Activated CD4-positive, alpha-beta T cell treated with anti-CD3 and anti-CD28 coated beads, Interleukin-2, amount 10 ng/mL, durations not matched to agents 7 days and 5 days (primary cell): ENCODE measurements at places on chromosomes 16 and 17. TPM values are rescaled to one million over a fixed set of nuclear protein-coding genes. Genes with fewer than 3 reads are reported as not detected.

ATP1B2 gene
- 0.08 TPM for total RNA-seq

CAPNS2 gene
- total RNA-seq = not detected

HEATR9 gene
- 0.17 TPM for total RNA-seq

CHRNB1 gene
- 19.2 TPM for total RNA-seq

SLC5A2 gene
- not detected for total RNA-seq

KRT33A gene
- not detected for total RNA-seq

CD300E gene
- total RNA-seq = not detected

PRDM7 gene
- total RNA-seq = not detected

OSGIN1 gene
- 0.77 TPM for total RNA-seq

MYLK3 gene
- total RNA-seq = 0.02 TPM

LRRC36 gene
- not detected for total RNA-seq

C17orf50 gene
- not detected for total RNA-seq

NXPH3 gene
- total RNA-seq = not detected

KRTAP2-1 gene
- total RNA-seq = not detected

MMP2 gene
- not detected for total RNA-seq

CCDC154 gene
- total RNA-seq = 1.9 TPM

KRTAP2-3 gene
- not detected for total RNA-seq

SEPTIN1 gene
- 383 TPM for total RNA-seq

CSH2 gene
- not detected for total RNA-seq

IKZF3 gene
- 39.8 TPM for total RNA-seq

TSPAN10 gene
- 0.89 TPM for total RNA-seq

DHRS11 gene
- 4.8 TPM for total RNA-seq

RASL10B gene
- total RNA-seq = 0.37 TPM

KRTAP16-1 gene
- not detected for total RNA-seq

B3GNT9 gene
- 7.2 TPM for total RNA-seq

DLG4 gene
- total RNA-seq = 9.5 TPM

WDR81 gene
- total RNA-seq = 50.7 TPM

CLEC18B gene
- total RNA-seq = 1.9 TPM

KRT15 gene
- total RNA-seq = not detected

C1QTNF8 gene
- not detected for total RNA-seq

SSTR5 gene
- total RNA-seq = not detected

SYNGR3 gene
- 1.3 TPM for total RNA-seq

NUDT16L1 gene
- total RNA-seq = 35.5 TPM

KRT40 gene
- not detected for total RNA-seq

GPR142 gene
- total RNA-seq = not detected

NPIPA3 gene
- 3.1 TPM for total RNA-seq

HID1 gene
- 0.82 TPM for total RNA-seq

MEIOB gene
- not detected for total RNA-seq

ASIC2 gene
- total RNA-seq = not detected

PCGF2 gene
- 0.23 TPM for total RNA-seq

KRTAP9-2 gene
- not detected for total RNA-seq
